Lower lobe of right lung (tissue), 2 donors: ENCODE measurements at places on chromosomes 3 and 15. TPM values are rescaled to one million over a fixed set of nuclear protein-coding genes. Genes with fewer than 3 reads are reported as not detected.
A peak's percentile ranks its signal among the peaks of the same experiment; 100 is the strongest.

DNA sequence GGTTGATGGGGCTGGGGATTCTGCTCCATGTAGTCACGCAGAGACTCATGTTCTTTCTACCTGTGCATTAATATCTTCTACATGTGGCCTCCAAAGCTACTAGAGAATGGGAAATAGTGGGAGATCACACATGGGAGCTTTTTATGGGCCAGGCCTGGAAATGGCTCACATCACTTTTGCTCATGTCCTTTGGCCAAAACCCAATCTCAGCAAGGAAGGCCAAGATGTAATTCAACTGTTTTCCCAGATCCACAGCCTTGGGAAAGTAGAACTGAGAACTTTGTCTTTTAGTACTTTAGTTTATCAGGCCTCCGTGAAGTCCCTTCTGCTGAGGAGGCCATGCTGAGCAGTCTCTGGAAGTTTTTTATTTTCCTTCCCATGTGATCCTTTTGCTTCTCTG, 73.2 kb upstream of the SLC4A7 start:
- no peak for DNase-seq
- H3K4me1 ChIP-seq, result peaks cover 3% of the 10 kb centered on the region
- peak overlapping the region; percentile 25 for H3K27ac ChIP-seq
- no peak overlapping the region for H3K4me3 ChIP-seq

GRCh38 chr3:150362515-150363302, 45.4 kb upstream of the TSC22D2 start:
- no peak overlapping the region for H3K27ac ChIP-seq
- no peak overlapping the region for H3K4me3 ChIP-seq
- H3K4me1 ChIP-seq, result no peaks in the 10 kb centered on the region

GRCh38 chr3:114973536-114973935, 173.6 kb downstream of the ZBTB20 start:
- no peaks in the 10 kb centered on the region for H3K27me3 ChIP-seq
- no peak for DNase-seq
- H3K4me3 ChIP-seq, result no peak overlapping the region
- H3K4me1 ChIP-seq, result no peaks in the 10 kb centered on the region
- H3K27ac ChIP-seq, result no peak overlapping the region

DNA sequence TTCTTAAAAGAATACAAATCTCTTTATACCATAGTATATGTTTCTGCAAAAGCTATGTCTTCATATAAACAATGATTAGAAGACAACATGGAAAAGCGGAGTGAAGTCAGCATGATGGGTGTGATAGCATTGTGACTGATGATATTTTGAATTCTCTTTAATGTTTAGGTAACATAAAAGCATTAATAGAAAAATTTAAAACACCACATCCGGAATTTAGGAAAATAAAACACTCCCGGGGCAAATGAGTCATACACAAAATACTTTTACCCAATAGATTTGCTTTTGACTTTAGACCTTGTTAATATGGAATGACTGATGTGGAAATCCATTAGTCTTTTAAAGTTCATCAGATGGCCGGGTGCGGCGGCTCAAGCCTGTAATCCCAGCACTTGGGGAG, 134.7 kb downstream of the P3H2 start:
- DNase-seq, result no peak
- no peaks in the 10 kb centered on the region for H3K36me3 ChIP-seq
- H3K27ac ChIP-seq, result no peak overlapping the region
- no peaks in the 10 kb centered on the region for H3K27me3 ChIP-seq
- no peaks in the 10 kb centered on the region for H3K4me1 ChIP-seq

GRCh38 chr15:73583544-73583943, 49.6 kb downstream of the NPTN start:
- no peaks in the 10 kb centered on the region for H3K4me1 ChIP-seq
- no peak overlapping the region for H3K4me3 ChIP-seq
- H3K27me3 ChIP-seq, result no peaks in the 10 kb centered on the region
- H3K27ac ChIP-seq, result no peak overlapping the region
- peaks cover 95% of the 10 kb centered on the region for H3K36me3 ChIP-seq
- DNase-seq, result no peak

DNA sequence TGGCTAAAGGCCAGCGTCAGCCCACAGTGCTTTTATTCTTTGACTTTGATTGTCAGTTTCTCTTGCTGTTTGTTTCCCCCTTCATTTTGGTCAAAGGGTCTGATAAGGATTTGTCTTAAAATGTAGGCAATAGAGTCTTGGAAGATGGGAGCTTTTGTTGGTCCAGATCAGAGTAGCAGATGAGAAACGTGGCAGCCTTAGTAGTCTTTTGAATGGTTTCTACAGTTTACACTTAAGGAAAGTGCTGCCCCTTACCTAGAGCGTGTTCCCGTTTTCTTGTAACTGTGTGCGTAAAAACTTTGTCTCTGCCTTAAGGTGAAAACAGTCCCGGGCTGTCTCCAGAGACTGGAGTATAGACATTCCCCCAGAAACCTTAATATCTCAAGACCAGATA, 630 bp downstream of the LXN start:
- peaks cover 24% of the 10 kb centered on the region for H3K4me1 ChIP-seq
- peak overlapping the region; percentile 68 for H3K4me3 ChIP-seq
- peak overlapping the region; percentile 81 for H3K27ac ChIP-seq
- no peaks in the 10 kb centered on the region for H3K27me3 ChIP-seq
- H3K36me3 ChIP-seq, result peaks cover 39% of the 10 kb centered on the region

GRCh38 chr3:186060222-186060621, 48.7 kb downstream of the ETV5 start:
- H3K27me3 ChIP-seq, result no peaks in the 10 kb centered on the region
- H3K36me3 ChIP-seq, result peaks cover 43% of the 10 kb centered on the region
- H3K4me1 ChIP-seq, result no peaks in the 10 kb centered on the region
- no peak for DNase-seq

DNA sequence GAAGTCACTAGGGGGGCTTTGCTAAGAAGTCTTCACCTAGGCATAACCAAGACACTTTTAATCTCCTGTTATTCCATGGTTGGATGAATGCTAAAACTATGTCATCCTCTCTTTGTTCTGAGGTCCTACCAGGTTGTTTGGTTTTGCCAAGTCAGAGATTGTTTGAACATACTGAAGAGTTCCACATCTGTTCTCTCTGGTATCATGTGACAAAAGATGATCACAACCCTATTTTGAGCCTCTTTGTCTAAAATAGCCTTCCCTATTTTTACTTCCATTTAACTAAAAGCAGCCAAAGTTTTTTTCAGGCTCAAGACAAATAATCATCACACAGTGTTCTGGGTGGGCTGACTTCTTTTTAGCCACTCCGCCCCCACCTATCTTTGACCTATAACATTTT, 218.4 kb upstream of the LMCD1 start:
- H3K27ac ChIP-seq, result no peak overlapping the region
- H3K4me1 ChIP-seq, result peaks cover 3% of the 10 kb centered on the region
- H3K27me3 ChIP-seq, result no peaks in the 10 kb centered on the region
- no peak overlapping the region for H3K4me3 ChIP-seq

Gene ITIH4
- 23.7 TPM for total RNA-seq

Gene TMCO5A
- total RNA-seq, result not detected

Gene ADAMTS9
- 11.7 TPM for total RNA-seq

Gene SLCO3A1
- total RNA-seq, result 42.5 TPM

Gene SLCO2A1
- 204 TPM for total RNA-seq
